Left lung (tissue), 14 donors: ENCODE measurements at places on chromosomes 7 and 10. TPM values are rescaled to one million over a fixed set of nuclear protein-coding genes. Genes with fewer than 3 reads are reported as not detected.

Gene DKK1
- polyA plus RNA-seq = 2.7 TPM

Gene ACTL6B
- polyA plus RNA-seq = not detected

DNA sequence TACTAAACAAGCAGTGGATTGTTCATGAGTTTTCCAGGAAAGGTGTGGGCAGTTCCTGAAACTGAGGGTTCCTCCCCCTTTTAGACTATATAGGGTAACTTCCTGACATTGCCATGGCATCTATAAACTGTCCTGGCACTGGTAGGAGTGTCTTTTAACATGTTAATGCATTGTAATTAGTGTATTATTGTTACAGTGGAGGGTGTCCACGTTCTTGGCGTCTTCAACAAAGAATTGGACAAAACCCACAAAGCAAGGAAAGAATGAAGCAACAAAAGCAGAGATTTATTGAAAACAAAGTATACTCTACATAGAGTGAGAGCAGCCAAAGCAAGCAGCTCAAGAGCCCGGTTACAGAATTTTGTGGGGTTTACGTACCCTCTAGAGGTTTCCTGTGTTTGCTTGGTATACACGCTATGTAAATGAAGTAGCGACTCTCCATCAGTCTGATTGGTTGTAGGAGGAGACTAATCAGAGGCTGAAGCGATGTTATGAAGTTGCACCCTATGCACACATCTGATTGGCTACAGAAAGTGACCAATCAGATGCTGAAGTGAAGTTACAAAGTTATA is 175.2 kb downstream of the NSUN6 start:
- peak; percentile 9 for DNase-seq

DNA sequence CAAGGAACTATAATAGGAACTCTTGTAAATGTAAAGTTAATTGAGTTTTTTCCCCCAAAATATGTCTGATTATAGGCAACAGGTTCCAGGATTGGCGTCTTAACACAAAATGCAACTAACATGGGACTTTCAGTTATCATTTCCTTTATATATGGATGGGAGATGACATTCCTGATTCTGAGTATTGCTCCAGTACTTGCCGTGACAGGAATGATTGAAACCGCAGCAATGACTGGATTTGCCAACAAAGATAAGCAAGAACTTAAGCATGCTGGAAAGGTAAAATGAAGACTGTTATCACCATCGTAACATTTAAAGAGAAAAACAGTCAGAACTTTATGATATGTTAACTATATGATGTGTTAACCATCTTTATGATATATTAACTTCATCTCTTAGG is 63.7 kb downstream of the SP8 start:
- no peak for DNase-seq

- no peak for DNase-seq
Measured at GRCh38 chr7:102155821-102156441, 130.7 kb upstream of the SH2B2 start.

- no peak for DNase-seq
Measured at GRCh38 chr10:125248489-125248888, 88.1 kb upstream of the CTBP2 start.

- DNase-seq = no peak
Measured at GRCh38 chr10:24440817-24441797, 232.2 kb downstream of the KIAA1217 start.

GRCh38 chr10:72260976-72261783 is 12.5 kb upstream of the DDIT4 start:
- DNase-seq = no peak

DNA sequence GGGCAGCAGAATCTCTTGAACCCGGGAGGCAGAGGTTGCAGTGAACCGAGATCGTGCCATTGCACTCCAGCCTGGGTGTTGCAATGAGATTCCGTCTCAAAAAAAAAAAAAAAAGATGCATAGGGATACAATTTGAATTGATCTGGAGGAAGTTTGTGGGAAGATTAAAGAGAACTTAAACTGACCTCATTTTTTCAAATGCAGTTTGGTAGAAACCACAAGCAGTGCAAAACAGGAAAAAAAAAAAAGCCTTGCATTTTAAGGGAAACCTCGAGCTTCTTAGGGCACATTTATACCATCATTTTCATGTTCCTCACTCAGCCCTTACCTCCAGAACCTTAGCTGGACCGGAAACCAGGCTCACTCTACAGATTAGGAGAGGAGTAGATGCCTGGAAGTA is 2.8 kb downstream of the KCTD7 start:
- DNase-seq = no peak
